Keratinocyte (primary cell): ENCODE measurements at places on chromosomes 5 and 9. TPM values are rescaled to one million over a fixed set of nuclear protein-coding genes. Genes with fewer than 3 reads are reported as not detected.

DNA sequence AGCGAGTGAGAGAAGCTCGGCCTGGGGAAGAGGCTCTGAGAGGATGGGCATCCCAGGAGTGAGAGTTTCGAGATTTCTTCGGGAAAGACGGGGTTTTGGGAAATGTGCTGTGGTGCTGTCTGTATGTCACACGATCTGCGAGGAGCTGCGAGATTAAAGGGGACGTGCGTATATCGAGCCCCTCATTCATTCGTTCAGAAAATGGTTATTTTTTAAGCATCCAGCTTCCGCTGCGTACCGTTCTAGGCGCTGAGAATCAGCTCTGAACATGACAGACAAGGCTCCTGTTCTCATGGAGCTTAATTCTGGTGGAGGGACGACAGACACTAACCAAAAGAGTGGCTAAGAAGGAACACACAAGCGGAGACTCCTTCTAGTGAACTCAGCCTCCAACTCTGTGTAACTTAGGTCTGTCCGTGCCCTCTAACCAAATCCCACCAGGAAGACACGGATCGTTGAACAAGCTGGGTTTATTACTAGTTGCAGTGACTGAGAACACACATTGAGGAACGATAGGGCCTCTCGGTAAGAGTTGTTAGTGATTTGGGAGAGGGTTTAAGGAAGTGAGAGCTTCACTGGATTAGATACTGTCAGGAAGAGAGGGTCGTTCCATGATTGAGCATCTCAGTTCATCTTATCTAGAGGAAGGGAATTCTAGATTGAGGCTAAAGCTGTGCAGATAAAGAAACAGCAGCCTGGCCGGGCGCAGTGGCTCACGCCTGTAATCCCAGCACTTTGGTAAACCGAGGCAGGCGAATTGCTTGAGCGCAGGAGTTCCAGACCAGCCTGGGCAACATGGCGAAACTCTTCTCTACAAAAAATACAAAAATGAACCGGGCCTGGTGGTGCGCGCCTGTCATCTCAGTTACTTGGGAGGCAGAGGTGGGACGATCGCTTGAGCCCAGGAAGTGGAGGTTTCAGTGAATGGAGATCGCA lies 1.0 kb upstream of the FBXW11 start:
- DNase-seq: no peak

DNA sequence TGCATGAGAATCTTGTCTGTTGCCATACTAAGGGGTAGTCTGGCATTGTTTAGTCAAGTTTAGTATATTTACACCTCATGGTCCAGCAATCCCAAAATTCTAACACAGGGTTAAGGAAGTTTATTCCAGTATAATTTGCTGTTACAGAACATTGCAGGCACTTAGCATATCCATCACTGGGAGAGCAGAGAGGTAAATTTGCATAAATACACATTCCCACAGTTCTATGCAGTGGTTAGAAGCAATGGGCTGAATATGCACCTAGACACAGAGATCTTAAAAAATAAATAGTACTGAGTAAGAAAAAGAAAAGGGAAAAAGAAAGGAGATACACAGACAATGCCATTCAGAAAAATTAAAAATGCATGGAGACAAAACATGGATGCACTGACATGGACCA lies 692.3 kb upstream of the MEF2C start:
- no peak for DNase-seq

GRCh38 chr9:81202292-81202691 lies 487.1 kb downstream of the TLE1 start:
- no peak for DNase-seq

DNA sequence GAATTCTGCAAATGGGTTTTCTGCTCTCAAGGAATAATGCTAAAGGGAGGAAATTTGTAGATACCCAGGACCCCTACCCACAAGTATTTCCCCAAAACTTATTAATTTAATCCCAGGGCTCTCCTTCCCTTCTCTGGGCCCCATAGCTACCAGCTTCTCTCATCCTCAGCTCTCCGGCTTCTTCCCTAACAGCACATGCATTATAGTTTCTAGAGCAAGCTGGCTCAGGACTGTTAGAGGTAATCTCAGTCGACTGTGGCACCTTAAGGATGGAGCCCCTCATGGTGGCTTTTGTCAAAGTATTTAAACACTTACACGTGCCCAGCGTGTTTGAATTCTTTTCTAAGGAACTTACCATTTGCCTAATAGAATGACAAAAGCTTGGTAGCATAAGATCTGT lies 252.5 kb upstream of the GAS1 start:
- DNase-seq: no peak

DNA sequence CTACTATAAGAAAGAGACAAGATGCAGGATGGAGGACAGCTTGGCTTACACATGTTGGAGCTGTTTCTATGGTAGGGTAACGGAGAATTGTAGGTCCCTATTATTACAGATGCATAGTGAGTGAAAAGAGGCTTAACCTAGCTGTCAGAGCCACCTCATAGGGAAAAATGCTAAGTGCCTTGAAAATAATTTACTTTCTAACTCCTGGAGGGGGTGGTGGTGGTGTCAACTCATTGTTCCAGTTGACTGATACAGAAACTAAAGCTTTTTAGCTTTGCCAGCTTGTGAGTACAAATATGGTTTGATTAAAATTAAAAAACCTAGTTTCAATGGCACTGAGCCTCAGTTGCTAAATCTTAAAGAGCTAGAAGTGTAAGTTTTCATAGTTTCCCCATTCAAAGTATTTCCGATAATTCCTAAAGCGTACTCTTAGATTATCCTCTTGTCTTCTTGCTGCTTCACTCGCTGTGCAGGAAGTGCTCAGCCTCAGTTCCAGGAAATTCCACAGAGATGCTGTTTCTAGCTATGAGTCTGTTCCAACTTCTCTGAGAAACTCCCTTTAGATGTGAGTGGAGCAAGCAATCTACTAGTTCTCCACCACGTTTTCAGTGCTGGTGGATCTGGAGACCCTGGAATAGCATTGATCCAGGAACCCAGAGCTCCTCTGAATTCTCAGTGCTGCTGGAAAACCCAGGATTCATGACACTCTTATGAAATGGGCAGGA lies 265.2 kb downstream of the DMAC1 start:
- DNase-seq: no peak

GRCh38 chr9:93865716-93866115 lies 89.4 kb downstream of the BARX1 start:
- DNase-seq: no peak

GRCh38 chr9:104746798-104747197 lies 685 bp upstream of the NIPSNAP3A start:
- DNase-seq: no peak

GRCh38 chr9:131273146-131273855 lies 3.0 kb downstream of the FAM78A start:
- no peak for DNase-seq

DNA sequence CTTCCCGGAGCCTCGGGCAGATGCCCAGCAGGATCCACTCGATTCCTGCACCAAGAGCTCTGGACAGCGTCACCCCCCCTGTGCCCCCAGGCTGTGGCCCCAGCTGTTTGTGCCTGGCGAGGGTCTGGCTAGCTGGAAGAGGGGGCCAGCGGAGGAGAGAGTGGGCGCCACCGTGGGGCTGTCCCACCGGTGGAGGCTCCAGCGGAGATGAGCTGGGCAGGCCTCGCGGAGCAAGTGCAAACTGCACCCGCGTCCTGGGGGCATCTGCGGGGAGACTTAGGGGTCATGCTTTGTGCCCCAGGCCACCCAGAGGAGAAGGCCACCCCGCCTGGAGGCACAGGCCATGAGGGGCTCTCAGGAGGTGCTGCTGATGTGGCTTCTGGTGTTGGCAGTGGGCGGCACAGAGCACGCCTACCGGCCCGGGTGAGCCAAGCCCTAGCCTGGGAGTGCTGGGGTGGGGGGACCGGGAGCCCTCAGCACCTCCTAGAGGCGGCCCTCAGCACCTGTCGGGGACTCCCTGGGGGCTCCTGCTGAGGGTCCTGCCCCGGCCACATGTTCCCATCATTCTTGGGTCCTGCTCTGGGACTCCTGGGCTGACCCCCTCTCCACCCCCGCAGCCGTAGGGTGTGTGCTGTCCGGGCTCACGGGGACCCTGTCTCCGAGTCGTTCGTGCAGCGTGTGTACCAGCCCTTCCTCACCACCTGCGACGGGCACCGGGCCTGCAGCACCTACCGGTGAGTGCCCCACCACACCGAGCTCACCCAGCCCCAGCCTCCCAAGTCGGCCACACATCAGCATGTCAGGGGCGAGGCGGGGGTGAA lies 5.4 kb downstream of the EGFL7 start:
- DNase-seq: no peak

DNA sequence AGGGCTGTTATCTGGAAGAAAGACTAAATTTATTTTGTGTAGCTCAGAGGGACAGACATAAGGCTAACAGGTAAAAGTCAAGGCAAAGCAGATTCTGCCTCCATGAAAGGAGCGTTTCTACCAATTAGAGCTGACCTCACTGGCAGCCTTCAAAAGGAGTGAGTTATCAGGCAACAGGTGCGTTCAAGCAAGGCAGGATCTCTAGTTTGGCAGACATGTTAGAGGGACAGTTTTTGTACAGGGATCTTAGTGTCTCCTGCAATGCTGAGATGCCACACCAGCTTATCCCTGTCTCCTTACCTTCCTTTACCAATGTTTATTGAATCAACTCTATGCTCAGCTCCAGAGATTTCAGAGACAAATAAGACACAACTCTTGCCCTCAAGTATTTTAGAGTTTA lies 73.8 kb downstream of the NRG2 start:
- no peak for DNase-seq

- DNase-seq: no peak
These were observed 13.6 kb downstream of the PLEKHG4B start for GRCh38 chr5:105504-106070.

- DNase-seq: no peak
These were observed 546.4 kb upstream of the ARRDC3 start for GRCh38 chr5:91929522-91929817.

- DNase-seq: no peak
These were observed 336.6 kb downstream of the CWC27 start for GRCh38 chr5:65105301-65105700.

GRCh38 chr9:136694163-136694871 lies 7.1 kb upstream of the AGPAT2 start:
- no peak for DNase-seq

- DNase-seq: no peak
These were observed 527.3 kb downstream of the CYLC2 start for GRCh38 chr9:103522409-103522808.

DNA sequence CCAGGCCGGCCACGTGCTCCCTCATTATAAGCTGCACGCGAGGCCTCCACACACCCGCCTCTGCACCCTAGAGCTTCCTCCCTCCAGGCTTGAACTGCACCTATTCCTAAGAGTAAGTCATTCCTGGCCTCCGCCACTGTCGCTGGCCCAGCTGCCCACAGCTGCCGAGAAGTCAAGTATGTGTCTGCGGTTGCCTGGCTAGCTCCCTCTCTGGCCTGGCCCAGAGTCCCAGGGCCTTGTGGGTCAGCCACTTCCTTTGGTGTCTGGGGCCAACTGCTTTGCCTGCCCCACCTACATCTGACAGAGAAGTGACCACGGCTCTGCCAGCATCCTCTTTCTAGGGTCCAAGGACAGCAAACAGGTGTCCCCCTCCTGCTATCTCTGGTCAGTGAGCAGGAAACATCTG lies 18.3 kb downstream of the ABO start:
- DNase-seq: no peak

DNA sequence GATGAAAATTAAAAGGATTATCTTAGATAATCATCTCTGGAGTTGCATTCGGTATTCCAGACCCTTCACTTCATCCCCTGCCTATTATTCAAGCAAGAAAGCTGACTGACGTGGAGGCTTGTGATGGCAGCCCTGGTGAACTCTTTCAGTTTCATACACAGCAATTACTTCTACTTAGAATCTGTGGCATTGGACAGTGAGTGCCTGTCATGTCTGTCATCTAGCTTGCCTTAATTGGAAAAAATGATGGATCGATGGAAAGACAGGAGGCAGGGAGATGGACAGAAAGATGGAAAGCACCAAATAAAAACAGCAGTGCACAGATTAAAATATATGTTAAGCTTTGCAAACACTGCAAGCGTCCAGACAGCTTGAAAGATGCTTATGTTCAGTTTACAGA lies 1371.0 kb upstream of the CDH6 start:
- no peak for DNase-seq

GRCh38 chr9:69388596-69388995 lies 63.6 kb downstream of the ENTREP1 start:
- DNase-seq: no peak

GRCh38 chr5:158127536-158127935 lies 268.6 kb upstream of the CLINT1 start:
- no peak for DNase-seq

DNA sequence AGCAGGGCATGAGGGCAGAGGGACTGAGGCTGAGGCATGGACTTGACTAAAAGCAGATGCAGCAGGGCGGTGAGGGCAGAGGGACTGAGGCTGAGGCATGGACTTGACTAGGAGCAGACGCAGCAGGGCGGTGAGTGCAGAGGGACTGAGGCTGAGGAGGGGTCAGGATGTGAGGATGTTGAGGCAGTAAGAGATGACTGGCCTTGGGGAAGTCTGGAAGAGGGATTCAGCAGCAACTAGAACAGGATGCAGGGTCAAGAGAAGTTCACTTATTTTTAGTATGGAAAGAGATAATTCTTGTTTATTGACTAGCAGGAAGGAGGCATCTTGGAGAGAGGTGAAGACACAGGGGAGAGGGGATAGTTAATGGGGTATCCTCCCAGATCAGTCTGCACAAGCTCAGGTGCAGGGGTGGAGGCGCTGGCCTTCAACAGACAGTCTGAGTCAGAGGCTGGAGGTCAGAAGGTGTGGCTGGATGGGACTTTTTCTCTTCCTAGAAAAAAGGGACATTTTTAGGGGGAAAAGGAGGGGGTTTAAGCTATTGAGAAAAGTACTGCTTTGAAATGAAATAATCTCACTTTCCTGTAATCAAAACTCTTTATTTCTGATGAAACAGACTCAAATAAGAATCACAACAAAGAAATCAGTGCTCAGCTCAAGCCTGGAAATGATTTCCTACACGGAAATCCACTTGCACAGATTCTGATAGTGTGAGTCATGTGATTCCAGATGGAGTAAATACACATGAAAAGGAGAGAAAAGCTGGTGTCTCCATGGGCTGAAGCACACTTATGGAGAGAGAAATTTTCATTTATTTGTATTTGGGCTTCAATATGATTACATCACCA lies 130.9 kb downstream of the PALM2AKAP2 start:
- no peak for DNase-seq

Gene PFN3
- not detected in 3 replicates for polyA plus RNA-seq

Gene GDA
- polyA plus RNA-seq: 0.29 to 0.75 TPM (median 0.75 TPM) in 3 replicates

Gene OGN
- polyA plus RNA-seq: not detected in 3 replicates

Gene IL13
- polyA plus RNA-seq: not detected in 3 replicates

Gene RHOBTB3
- polyA plus RNA-seq: 4.7 to 7.3 TPM (median 6.5 TPM) in 3 replicates

Gene S1PR3
- 4.1 to 5.3 TPM (median 4.6 TPM) in 3 replicates for polyA plus RNA-seq

Gene IFNB1
- 0.07 TPM in 1 of 3 replicates, not detected in the others for polyA plus RNA-seq

Gene GARIN3
- polyA plus RNA-seq: not detected in 3 replicates

Gene CCNG1
- 50.9 to 96.7 TPM (median 51.9 TPM) in 3 replicates for polyA plus RNA-seq

Gene SV2C
- 0.02 to 0.34 TPM (median 0.08 TPM) in 3 replicates for polyA plus RNA-seq

Gene SELENOP
- 10.4 to 30.6 TPM (median 11.2 TPM) in 3 replicates for polyA plus RNA-seq

Gene HRH2
- polyA plus RNA-seq: 0.08 TPM in 1 of 3 replicates, not detected in the others

Gene TTC39B
- polyA plus RNA-seq: 6.3 to 9.7 TPM (median 7.0 TPM) in 3 replicates

Gene TESK1
- 11.2 to 13.5 TPM (median 11.8 TPM) in 3 replicates for polyA plus RNA-seq

Gene C9orf50
- polyA plus RNA-seq: not detected in 3 replicates
